ENCODE measurements at places on chromosomes 12 and 14. TPM values are rescaled to one million over a fixed set of nuclear protein-coding genes. Genes with fewer than 3 reads are reported as not detected.

The IL26 gene
- total RNA-seq, result 2.0 TPM

The FOXG1 gene
- 1.6 TPM for total RNA-seq

The CLMN gene
- 1.6 TPM for total RNA-seq

The ADCY4 gene
- 3.3 TPM for total RNA-seq

The ZNF605 gene
- total RNA-seq, result 16.1 TPM

The KRT86 gene
- total RNA-seq, result 5.0 TPM

The KRT82 gene
- not detected for total RNA-seq
